ENCODE measurements at places on chromosomes 12 and 14. TPM values are rescaled to one million over a fixed set of nuclear protein-coding genes. Genes with fewer than 3 reads are reported as not detected.

- DNase-seq: no peak
Observed at GRCh38 chr12:68772714-68773113, 26.7 kb downstream of the SLC35E3 start.

DNA sequence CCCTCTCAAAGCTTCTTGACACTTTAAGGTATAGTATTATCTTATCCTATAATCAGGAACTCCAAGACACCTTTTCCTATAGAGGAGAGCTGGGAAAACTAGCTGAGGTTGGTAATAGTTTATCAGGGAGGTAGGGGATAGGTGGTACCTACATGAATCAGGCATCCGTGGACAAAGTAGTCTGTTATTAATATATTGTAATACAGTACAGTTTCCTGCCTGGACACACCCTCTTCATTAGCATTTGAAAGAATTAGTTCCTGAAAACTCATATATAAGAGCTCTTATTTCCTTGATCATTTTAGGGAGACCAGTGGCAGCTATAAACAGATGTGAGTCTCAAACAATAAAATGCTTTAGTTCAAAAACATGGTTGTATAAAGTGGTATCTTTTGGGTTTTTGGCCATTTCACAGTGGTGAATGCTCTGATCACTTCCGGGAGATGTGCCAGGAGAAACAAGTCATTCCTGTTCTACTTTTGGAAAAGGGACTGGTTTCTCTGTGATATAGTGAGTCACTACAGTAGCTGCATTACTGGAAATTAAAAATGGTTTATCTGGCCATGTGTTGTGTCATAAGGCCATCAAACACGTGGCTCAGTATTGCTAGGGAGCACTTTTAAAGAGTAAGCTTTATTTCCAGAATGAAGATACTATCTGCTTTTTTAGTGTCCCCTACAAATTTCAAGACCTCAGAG is 98.1 kb downstream of the KLRB1 start:
- no peak for DNase-seq

DNA sequence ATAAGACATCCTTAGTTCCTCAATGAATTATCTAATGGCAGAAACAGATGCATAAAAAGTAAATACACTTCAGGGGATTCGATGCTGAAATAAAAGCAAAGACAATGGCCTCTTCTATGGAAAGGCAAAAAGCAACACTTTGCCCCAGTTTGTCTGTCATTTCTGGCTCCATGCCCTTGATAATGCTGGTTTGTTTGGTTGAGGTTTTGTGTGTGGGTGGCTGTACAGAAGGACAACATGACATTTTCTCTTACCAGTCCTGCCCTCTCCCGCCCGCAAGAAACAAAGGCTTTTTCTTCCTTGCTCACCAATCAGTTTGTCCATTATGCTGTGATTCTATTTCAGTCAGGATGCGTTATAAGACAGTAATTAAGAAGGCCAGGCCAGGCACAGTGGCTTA is 18.1 kb upstream of the WDR89 start:
- DNase-seq: no peak

DNA sequence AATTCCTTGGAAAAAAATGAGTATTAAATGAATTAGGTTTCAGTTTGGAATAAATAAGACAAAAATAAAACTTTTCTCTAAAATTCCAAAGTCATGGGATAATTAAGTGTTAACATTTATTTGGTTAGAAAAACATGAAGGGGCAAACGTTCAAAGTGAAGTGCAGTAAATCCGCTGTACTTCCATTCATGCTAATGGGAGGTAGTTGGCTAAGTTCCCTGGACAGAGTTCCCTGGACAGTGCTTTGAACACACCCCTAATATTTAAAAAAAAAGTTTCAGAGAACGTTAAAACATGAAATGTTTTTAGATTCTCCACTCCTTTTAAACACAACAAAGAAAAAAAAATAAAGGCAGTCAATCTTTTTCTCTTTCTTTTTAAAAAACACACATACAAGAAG is 16.3 kb downstream of the ALX1 start:
- no peak for DNase-seq

- no peak for DNase-seq
Observed at GRCh38 chr12:72173974-72174373, 98.2 kb upstream of the TRHDE start.

GRCh38 chr14:69317102-69317755 is 57.3 kb downstream of the GALNT16 start:
- DNase-seq: no peak

- no peak for DNase-seq
Observed at GRCh38 chr12:87848248-87848868, 180.8 kb downstream of the C12orf50 start.

DNA sequence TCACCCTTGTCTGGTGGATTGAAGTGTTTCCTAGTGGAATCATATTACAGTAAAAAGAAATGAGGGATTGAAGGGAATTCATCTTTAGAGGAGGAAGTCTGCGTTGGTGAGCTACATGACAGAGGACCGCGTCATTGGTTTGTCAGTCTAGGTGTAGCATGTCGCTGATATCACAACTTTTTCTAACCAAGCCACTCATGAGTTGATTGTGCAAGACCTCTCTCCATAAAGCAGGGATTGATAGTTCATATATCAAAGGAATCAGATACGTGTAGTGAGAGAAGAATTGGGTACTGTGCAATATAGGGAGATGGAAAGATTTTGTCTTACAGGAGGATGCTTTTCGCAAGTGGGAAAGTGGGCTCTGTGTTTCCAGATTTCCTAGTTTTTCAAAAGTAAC is 3.0 kb upstream of the FBXO33 start:
- no peak for DNase-seq

Gene RFC5
- 11.8 TPM for total RNA-seq

Gene LRP1-AS
- not detected for total RNA-seq

Gene EPYC
- not detected for total RNA-seq

Gene FGF6
- not detected for total RNA-seq

Gene RARG
- 10.3 TPM for total RNA-seq

Gene GSG1
- not detected for total RNA-seq

Gene KRT72
- not detected for total RNA-seq

All from dorsolateral prefrontal cortex (tissue), 122 donors.